Activated T-helper 17 cell treated with anti-CD3 and anti-CD28 coated beads, Interleukin-2, amount 50 U/mL, for 72 hours (primary cell): ENCODE measurements at places on chromosomes 2 and 18. TPM values are rescaled to one million over a fixed set of nuclear protein-coding genes. Genes with fewer than 3 reads are reported as not detected.

The TEX261 gene
- 66.9 TPM for total RNA-seq

- ATAC-seq, result no peak
These were observed 88.4 kb downstream of the DSEL start for GRCh38 chr18:67428158-67428557.

The ZNF532 gene
- 11.8 TPM for total RNA-seq

DNA sequence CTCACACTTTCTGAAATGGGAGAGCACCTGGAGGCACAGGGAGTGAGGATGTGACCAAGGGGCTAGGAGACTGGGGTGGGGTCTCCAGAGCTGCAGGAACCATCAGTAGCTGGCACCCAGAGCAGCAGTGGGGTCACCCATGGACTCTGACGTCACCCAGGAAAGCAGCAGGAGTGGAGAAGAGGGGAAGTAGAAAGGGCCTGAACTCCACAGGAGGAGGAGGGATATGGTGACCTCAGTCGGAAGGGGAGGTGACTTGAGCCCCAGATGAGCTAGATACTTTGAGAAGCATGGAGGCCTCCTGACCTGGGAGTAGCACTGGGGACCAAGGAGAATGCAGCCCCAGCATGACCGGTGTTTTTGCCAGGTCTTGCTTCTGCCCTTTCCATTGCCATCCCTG lies 8.8 kb downstream of the NMUR1 start:
- ATAC-seq, result no peak

DNA sequence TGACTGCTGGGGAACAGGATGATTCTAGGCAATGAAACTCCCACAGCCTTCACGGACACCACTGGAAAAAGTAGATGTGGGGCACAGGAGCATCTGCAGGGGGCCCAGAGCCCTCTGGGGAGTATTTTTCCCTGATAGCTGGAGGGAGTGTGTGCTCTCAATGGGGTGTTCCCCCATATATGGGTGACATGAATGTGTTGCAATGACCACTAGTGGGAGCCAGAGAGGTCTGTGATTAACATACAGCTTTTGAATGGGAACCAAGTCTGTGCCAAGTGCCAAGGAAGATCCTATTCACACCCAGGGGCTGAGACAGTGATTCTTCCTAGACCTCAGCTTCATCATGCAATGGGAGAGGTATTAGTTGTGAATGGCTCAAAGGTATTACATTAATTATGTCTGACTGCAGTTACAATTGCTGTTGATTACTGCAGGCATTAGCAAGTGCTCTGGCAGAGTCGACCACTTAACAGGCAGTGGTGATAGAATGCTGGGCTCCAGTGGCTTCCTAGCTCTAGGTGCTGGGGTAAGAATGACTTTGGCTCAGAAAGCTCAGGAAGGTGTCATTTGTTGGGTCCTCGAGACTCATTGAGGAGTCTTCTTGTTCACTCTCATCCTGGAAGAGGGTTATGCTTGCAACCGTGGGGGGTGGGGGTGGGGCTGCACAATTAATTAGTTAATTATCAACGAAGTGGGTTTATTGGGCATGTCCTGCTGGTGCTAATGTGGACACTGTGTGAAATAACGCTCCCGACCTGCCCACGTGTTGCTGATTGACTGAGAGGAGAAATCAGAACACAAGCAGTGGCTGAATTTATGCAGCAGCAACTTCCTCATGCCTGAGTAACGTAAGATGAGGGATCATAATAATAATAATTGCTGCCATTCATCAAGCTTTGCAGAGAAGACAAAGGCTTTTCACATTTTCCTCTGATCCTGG lies 194.1 kb downstream of the CLIP4 start:
- peak; percentile 79 for ATAC-seq

- no peak for ATAC-seq
These were observed 10.2 kb downstream of the ZBTB14 start for GRCh38 chr18:5285326-5285725.

DNA sequence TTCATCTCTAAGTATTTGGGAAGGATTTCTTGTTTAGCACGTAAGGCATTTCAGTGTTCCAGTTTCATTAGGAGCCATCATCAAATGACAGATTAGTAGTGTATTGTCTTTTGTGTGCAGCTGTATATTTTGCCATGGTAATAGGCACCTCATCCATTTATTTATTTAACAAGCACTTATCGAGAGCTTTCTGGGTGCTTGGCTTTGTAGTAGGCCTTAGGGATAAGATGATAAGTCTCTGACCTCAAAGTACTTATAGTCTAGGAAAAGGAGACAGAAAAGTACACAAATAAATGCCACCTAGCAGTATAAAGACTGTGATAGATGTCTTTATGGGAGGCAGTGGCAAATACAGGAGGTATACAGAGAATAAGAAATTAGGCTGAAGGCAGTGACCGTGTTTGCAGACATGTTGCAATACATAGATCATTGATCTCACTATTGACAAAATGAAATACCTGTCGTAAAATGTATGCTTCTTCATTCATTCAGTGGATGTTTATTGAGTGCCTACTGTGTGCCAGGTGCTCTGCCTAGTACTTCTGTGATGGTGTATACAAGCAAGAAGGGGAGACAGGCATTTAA lies 265.9 kb downstream of the SETBP1 start:
- ATAC-seq, result no peak

- ATAC-seq, result no peak
These were observed 23.9 kb upstream of the CDC42EP3 start for GRCh38 chr2:37695336-37695735.

DNA sequence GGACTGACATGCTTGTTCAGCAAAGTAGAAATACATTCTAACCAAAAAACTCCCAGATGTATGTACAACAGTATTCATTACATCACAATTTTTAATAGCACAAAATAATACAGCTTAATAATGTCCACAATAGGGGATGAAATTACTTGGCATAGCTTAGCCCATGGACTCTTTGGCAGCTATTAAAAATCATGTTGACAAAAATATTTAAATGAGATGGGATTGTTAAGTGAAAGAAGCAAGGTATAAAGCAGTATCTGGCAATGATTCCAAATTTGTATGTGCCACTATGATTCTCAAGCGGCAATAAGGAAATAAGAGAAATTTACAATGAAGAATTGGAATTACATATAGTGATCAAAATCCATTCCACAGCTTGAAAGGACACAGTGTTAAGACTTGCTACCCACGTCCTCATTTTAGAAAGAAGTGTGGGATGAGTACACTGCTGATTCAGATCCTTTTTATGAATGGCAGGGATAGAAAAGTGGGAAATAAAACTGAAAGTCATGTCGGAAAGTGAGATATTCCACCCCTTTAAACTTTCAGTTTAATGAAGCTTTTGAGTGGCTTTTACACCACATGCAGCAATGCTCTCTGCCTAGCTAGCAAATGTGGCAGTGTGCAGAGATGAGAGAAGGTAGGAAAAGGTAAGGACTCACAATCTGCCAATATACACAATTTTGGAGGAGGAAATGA lies 2.4 kb downstream of the GAREM1 start:
- peak; percentile 7 for ATAC-seq

GRCh38 chr18:66616523-66616983 lies 12.7 kb upstream of the CDH19 start:
- no peak for ATAC-seq

DNA sequence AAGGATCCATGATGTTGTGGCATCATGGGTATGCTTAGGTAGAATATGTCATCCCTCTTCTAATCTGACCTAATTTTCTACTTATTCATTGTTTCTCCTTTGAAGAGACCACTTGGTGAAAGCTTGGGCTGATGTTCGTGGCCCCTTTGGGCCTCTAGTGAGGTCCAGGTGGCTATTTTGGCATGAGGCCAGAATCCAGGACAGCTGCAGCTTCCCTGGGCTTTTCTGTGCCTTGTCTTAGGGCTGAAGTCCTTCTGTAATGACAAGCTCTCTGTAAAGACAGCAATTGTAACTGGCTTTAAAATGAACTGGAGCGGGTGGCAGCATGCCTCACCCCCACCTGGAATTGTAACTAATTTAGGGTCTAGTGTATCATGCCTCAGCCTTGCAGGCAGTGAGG lies 15.6 kb upstream of the MC2R start:
- ATAC-seq, result no peak

DNA sequence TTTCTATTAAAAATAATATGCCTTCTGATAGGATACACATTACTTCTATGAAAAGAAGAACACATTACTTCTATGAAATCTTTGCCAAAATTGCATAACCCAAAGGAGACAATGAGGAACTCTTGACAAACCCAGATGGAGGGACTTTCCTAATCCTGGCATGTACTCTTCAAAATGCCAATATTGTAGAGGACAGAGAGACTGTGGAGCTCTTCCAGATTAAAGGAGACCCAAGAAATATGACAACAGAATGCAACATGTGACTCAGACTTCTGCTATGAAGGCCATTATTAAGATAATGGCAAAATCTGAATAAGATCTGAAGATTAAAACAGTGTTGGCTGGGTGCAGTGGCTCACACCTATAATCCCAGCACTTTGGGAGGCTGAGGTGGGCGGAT lies 22.2 kb downstream of the SOWAHC start:
- ATAC-seq, result no peak

DNA sequence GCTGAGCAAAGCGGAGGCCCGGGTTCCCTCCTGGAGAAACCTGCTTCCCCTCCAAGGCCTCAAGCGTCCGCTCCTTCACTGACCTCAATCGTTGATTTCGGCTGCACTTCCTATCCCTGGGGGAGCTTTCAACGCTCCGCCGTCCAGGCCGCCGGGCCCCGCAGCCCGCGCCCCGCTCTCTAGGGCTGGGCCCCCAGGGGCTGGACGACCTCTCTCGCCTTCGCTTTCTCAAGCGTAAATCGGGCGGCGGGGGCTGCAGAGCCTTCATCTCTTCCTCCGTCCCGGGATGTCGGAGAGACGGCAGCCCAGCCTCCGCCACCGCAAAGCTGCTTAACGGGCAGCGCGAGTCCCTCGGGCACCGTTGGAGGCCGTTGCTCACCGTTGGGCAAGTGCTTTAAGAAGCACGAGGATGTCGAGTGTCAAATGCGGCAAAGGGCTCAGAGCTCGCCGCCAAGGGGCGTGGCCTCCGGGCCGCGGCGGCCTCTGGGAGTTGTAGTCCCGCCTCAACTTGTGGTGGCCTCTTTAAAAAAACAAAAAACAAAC lies 8.5 kb downstream of the HES6 start:
- peak; percentile 91 for ATAC-seq

The GREB1L gene
- not detected for total RNA-seq

- ATAC-seq, result no peak
These were observed 13.2 kb downstream of the POU3F3 start for GRCh38 chr2:104866883-104867812.

The HOXD8 gene
- total RNA-seq, result not detected

DNA sequence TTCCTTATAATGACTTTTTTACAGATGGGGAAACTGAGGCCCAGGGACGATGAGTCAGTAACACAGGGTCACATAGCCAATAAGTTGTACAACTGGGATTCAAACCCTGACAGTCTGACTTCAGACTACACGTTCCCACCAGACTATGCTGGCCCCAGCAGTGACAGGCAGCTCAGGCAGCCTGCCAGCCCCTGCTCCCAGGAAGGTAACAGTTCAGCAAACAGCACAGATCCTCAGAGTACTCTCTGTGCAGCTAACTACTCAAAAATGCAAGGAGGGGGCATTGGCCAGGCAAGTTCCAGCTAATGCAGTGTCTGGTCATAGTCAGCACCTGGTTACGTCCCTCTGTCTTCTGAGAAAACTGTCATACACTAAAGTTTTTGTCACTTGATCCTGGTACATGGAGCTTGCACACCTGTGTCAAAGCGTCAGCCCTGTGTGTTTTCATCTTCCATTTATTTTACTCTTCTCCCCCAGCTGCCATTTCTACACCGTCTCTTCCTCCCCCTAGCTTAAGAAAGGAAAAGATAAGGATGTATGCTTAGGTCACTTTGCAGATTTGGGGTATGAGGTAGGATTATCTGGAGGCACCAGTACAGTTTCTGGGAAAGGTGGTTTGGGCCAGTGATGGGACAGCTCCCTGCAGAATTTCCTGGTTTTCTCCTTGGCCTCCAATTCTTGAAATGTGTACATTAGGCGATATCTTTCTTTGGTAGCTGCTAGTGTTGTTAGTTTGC lies 4.5 kb downstream of the SMARCAL1 start:
- ATAC-seq, result no peak

The SLC4A5 gene
- total RNA-seq, result 2.2 TPM

The COL3A1 gene
- total RNA-seq, result 0.64 TPM

The ZNF236 gene
- 19.3 TPM for total RNA-seq

DNA sequence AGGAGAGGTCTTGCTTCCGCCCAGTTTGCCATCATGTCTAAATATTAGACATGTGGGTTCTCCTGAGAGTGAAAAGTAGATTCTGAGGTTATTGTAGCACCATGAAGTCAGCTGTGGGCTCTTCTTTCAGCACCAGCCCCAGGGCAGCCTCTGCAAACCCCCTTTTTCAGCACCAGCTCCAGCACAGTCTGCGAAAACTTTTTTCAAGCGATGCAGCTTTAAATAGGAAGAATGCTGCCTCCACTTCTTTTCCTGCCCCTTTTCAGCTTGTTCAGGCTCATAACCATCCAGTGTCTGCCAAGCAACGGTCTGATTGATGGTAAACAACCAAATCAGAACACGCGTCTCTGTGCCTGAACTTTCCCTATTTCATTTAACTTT lies at the start of gene COL5A2:
TSS of gene COL5A2 (minus strand) at position 192 of the 381 bp plus-strand sequence. CDS start at position 35, 157 bp downstream.
- ATAC-seq, result no peak

The RNU2-63P gene
- 46.5 TPM for total RNA-seq

DNA sequence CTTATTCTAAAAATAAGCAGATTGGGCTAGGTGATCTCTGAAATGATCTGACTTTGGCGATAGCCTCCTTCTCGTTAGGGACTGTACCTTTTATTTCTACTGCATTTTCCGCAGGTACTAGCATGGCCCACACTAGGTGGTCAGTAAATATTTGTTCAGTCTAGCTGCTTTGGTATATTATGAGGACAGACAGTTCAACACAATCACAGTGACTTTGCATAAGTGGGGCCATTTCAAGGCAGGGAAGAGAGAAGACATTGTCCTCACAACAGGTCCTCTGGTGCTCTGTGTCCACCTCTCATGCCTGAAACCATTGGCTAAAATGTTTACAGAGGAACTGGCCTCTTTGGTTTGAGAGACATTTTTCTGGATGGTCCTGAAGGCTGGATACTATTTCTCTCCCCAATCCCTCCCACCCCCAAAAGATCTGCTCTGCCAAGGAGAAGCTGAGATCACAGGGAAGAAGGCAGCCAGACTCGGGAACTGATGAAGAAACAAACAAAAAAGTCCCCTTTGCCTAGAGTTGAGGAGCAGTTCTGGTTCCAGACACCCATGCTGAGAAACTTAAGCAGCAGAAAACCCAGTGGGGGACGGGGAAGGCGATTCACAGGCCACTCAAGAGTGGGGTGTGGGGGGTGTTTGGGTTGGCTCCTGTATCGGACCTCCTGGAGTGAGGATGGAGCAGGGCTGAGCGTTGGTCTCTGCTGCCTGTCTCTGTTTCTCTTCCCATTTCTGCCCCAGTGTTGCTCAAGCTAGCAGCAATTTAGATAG lies 2.9 kb upstream of the TNP1 start:
- ATAC-seq, result no peak

GRCh38 chr18:77099485-77100370 lies 32.9 kb downstream of the MBP start:
- no peak for ATAC-seq

The LHCGR gene
- not detected for total RNA-seq
